ENCODE measurements at places on chromosomes 6 and 20.

- no peak for DNase-seq
These were observed 30.5 kb downstream of the SAYSD1 start for GRCh38 chr6:39084506-39084905.

DNA sequence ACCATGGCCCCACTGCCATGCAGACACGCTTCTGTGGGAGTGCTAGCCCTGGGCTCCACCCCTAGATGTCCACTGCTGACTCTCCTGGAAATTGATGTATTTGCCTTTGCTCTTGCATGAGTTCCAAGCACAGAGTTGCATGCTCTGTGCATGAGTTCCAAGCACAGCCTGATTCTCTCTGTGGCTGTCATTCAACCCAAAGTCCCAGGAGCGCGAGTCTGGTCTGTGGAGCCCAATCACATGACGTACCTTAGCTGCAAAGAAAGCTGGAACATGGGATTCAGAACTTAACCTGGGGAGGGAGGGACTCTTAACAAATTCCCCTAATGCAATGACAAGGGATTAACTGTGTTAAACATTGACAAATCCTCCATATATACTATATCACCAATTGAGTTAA, 114.3 kb upstream of the SLC24A3 start:
- DNase-seq, result no peak

- DNase-seq, result no peak
These were observed 405.9 kb upstream of the SULF2 start for GRCh38 chr20:48191200-48191599.

DNA sequence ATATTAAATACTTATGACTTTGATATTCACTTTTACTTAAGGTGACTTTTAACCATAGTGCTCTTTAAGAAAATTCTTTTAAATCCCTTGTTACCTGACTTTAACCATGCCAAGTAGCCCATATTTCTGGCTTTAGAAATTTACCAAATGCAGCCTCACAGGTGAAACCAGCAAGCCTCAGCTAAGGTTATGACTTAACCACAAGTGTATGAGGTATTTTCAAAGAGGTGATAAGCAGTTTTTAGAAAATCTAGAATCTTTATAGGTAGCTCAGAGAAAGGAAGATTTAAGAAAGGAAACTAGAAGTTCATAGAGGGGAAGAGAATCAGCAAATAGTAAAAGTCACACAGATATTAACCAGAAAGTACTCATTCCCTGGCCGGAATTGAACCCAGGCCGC, 661.9 kb upstream of the GJE1 start:
- DNase-seq, result no peak
